ENCODE measurements at places on chromosomes 5 and 9.
A peak's percentile ranks its signal among the peaks of the same experiment; 100 is the strongest.

- DNase-seq = no peak
Observed at GRCh38 chr5:16234598-16234997, 55.0 kb upstream of the MARCHF11 start.

GRCh38 chr9:113345190-113345589 lies 4.2 kb upstream of the BSPRY start:
- peak; percentile 79 for DNase-seq

- no peak for DNase-seq
Observed at GRCh38 chr9:2420543-2420942, 201.0 kb upstream of the VLDLR start.

- no peak for DNase-seq
Observed at GRCh38 chr5:1304033-1304432, 9.2 kb upstream of the TERT start.

- DNase-seq = no peak
Observed at GRCh38 chr9:37566716-37567115, 9.5 kb downstream of the FBXO10 start.

- no peak for DNase-seq
Observed at GRCh38 chr9:129434187-129434586, 186.7 kb downstream of the C9orf50 start.

DNA sequence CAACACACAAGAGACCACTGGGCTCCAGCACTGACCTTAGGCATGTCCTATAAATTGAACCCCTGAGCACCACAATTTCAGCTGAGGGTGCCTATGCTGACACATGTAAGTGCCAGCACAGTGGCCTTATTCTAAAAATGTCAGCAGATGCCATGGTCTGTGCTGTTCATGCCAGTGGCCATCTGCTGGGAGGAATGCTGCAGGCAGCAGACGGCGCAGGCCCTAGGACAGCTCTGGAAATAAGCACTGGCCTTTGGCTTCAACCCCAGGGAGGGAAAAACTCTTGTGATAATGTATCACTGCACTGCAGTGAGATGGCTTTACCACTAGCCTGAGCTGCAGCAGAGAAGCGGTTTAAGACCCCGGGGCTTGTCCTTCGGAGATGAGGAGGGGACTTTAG lies 98.5 kb downstream of the SYK start:
- DNase-seq = no peak

DNA sequence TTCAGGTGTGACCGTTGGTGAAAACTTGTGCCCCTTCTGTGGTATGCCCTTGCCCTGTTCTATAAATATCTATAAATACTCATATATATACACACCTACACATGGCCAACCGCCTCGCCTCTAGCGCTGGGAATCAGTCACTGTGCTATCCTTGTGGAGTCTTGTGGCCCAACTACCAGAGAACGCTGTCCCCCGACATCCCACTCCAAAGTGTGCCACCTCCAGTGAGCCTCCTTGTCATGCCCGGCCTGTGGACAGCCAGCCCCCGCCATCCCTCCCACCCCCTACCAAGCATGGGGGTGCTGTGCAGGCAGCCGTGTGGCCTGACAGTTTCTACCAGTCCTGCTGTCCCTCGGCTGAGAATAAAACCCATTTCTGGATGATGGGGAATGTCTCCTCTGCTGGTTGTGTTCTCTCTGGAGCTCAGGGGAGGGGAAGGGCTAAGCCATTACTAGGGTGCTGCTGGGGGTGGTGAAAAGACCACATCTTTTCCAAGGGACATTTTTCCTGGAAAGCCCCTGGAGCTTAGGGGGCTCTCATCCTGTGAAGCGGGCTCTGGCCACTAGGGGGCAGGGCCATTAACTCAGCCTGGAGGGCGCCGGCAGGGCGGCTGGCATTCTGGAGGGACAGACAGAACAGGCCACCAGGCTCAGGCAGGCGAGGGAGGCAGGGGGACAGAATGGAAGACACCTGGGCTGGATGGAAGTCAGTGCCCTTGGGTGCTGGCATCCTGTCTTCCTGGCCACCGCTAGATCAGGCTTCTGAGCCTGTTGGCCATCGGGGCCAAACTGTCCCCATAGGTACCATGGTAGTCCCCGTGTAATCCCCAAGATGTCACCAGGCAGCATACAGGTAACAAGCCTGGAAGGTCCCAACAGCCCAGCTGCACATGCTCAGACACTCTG lies 20.7 kb downstream of the GOLGA2 start:
- peak; percentile 35 for DNase-seq

GRCh38 chr5:36670548-36670947 lies 64.1 kb downstream of the SLC1A3 start:
- DNase-seq = no peak

DNA sequence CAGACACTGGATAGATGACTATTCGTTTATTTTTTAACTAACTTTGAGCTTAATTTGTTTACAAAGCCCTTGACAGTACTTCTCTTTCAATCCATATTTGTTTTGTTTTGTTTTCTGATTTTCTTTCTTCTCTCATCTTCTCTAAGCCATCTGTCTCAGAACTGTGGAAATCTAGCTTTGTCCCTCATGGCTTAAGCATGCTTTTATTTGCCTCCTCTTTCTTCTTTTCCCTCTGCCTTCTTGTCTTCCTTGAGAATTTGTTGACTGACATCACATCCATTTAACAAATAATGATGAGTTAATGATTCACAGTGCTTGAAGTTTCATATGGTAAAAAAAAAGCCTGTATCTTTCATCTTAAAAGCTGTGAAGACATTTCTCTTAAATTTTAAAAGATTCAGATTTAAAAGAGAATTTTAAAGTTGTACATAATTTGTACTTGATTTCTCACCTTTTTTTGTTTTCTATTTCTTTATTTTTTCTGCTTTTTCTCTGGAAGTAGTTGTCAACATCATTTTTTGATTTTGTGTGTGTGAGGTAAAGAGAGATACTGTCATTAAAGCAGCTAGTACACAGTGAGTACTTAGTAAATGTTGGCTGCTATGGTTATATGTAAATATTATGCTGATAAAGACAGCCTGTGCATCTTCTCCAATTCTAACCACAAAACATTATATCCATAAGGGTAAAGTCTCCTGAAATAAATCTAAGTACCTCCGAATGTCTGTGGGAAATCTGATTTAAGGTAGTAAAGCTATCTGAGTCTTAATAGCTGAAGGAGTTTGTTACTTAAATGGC lies 13.9 kb upstream of the SGCD start:
- DNase-seq = no peak

DNA sequence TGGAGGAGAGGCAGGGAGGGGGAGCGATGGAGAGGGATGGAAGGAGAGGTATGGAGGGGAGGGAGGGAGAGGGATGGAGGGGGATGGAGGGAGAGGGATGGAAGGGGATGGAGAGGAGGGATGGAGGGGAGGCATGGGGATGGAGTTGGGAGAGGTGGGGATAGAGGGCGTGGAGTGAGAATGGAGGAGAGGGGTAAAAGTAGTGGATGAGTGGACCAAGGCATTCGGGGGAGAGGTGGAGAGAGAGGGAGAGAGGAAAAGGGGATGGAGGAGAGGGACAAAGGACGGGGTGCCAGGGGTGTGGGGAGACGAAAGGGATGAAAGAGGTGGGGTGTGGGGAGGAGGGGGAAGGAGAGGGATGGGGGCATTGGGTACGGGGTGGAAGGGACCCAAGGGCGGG lies 100.4 kb downstream of the VAV2 start:
- no peak for DNase-seq

DNA sequence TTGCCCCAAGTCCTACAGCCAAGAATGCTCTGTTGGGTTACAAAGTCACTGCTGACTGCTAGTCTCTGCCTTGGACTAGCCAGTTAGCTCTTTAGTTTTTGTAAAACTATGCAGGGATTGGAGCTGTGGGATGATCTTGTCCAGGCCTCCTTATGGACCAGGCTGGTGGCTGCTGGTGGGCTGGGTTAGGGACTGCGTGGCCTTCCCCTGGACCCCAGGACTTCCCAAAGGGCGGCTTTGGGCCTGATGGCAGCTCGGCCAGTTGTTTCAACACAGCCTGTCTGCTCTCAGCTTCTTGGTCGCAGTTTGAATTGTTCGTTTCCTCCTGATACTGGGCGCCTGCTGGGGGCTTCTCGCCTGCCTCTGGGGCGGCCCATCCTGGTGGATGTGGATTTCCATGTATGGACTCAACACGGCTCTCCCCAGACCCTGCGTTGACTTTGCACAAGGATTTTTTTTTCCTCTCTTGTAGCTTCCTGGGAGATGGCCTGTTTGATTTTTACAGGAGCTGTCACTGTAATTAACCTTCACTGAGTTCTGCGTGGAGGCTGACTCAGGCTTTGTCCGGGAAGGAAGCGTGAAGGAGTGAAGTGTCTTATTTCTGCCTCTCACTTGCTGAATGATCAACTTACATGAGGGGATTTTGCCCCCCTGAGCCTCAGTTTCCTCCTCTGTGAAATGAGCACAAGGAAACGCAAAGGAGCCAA lies 91.9 kb upstream of the NEURL1B start:
- DNase-seq = no peak

- DNase-seq = peak; percentile 21
Observed at GRCh38 chr5:116032094-116032517, at the start of gene ARL14EPL. ARL14EPL (plus strand) TSS chr5:116032472; CDS start chr5:116051466, 18,994 bp downstream.

- no peak for DNase-seq
Observed at GRCh38 chr5:33232731-33233505, 207.8 kb upstream of the TARS1 start.

- no peak for DNase-seq
Observed at GRCh38 chr9:82679472-82679871, 383.5 kb downstream of the RASEF start.

DNA sequence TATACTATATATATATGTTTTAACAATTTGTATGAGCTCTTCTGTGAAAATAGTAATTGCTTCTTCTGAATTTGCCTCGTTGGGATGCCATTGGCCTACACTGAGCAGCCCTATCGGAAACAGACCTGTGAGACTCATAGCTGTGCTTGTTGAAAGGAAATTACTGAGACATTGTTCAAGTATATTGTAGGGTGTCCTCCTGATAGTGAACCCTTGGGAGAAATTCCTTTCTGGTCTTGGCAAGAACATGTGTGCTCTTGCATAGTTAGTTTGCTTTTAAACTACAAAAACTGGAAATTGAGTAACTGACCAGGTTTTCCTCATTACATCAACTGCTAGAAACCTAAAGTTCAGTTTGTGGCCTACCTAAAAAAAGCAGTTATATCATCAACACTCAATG lies 160.9 kb downstream of the LURAP1L start:
- DNase-seq = no peak

- no peak for DNase-seq
Observed at GRCh38 chr5:108649106-108649505, 98.6 kb upstream of the FER start.

- no peak for DNase-seq
Observed at GRCh38 chr9:114229295-114229694, 74.0 kb downstream of the COL27A1 start.

GRCh38 chr5:6786786-6787495 lies 73.7 kb downstream of the TENT4A start:
- DNase-seq = no peak

DNA sequence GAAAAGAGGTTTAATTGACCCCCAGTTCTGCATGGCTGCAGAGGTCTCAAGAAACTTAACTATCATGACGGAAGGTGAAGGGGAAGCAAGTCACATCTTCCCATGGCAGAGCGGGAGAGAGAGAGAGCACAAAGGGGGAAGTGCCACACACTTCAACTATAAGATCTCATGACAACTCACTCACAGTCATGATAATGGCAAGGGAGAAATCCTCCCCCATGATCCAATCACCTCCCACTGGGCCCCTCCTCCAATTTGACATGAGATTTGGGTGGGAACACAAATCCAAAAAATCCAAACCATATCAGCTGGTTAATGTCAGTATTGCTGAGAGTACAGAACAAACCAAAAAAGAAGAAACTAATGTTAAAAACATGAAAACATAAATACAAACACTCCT lies 120.2 kb downstream of the STARD4 start:
- DNase-seq = no peak

DNA sequence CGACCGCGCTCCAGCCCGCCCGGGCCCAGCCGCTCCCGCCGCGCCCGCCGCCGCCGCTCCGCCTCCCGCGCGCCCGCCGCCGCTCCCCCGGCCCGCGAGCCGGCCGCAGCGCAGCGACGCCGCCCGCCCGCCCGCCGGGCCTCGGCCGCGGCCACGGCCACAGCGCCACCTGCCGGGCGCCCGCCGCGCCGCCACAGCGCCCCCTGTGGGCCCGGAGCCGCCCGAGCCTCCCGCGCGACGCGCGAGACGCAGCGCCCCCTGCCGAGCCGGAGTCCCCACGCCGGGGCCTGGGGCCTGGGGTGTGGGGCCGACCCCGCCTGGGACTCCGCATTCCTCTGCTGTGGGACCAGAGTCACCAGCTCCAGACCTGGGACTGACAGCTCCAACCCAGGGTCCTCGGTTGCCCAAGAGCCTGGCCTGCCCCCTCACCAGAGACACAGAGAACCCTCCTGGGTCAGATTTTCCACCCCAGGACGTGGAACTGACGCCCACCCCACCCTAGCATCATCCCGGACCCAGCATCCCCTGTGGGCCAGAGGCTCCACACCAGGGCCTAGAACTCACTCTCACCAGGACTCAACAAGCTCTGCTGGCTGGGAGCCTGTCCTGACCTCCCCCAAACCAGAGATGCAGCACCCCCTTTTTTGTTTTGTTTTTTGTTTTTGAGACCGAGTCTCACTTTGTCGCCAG lies at the start of gene RAPGEF1:
Gene RAPGEF1, minus strand, starts transcription at position 118 of the 690 bp plus-strand sequence. CDS start 246 bp downstream, outside the sequence.
- DNase-seq = no peak

DNA sequence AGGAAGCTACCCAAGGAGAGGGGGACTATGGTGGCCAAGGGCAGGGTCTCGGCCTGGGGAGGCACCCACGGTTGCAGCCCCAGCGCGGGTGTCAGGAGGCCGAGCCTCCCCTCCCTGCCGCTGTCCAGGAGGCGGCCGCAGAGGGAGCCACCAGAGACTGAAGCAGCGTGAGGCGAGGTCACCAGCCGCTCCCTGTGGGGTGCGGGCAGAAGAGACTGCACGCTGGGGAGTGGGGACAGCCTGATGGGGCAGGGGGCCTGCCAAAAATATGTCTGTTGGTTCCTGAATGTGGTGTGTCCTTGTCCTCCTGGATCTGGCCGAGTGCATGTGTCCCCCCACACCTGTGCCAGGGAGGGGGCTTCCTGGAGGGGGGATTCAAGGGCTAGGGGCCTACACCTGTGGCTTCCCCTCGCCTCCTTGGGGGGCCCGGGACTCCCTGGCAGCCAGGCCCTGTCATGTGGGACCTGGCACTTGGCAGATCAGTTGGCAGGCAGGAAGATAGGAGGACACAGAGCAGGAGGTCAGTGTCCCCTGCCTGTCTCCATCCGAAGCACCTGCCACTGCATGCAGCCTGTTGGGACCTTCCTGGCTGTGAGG lies 131.2 kb downstream of the DAB2IP start:
- no peak for DNase-seq

DNA sequence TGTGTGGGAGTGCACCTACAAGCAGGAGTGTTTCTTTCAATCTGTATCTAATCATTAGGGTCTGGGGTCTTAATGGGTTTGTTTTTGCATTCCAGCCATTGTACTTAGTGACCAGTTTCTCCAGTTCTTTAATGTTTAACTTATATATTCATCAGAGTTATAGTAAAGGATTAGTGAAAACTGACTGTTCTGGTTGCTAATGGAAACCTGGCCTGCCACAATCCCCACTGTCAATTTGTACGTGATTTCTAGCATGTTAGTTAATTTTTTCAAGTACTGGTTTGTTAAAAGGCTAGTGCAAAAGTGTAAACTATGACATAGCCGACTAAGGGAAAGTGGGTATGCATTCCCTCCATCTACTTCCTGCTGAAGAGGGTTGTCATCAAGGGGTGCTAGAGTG lies 276.1 kb downstream of the HTR1A start:
- no peak for DNase-seq

GRCh38 chr5:173689171-173689736 lies 72.8 kb upstream of the BOD1 start:
- DNase-seq = peak; percentile 25

GRCh38 chr5:1100664-1101574 lies 10.9 kb downstream of the SLC12A7 start:
- DNase-seq = no peak

All from globus pallidus (tissue), 1 donor.